Liver (tissue), 10 donors: ENCODE measurements at places on chromosomes 7 and 10.
A peak's percentile ranks its signal among the peaks of the same experiment; 100 is the strongest.

DNA sequence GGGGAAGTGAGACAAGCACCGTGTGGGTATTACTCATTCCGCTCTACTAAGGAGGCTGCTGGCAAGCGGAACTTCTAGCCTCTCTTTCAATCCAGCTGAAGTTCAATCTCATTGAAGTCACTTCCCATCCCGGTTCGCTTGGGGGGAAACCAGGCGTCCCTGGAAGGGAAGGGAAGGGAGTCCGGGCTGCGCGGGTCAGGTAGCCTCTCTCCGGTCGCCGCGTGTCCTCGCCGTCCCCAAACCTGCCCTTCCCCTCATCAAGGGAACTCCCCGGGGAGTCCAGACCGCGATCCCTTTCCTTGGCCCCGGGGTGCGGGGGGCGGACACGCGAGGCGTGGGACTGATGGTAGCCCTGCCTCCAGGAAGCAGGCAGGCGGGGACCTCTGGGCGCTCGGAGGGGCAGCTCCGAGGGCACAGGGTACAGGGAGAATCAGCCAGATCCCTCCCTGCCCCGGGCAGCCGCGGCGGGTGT, 598 bp upstream of the ZEB1 start:
- DNase-seq = no peak
- H3K4me1 ChIP-seq = peaks cover 15% of the 10 kb centered on the region
- H3K4me3 ChIP-seq = peak overlapping the region; percentile 97
- H3K27me3 ChIP-seq = no peaks in the 10 kb centered on the region

GRCh38 chr7:127857464-127857841, 173.8 kb downstream of the LRRC4 start:
- no peaks in the 10 kb centered on the region for H3K36me3 ChIP-seq
- H3K4me3 ChIP-seq = no peak overlapping the region
- no peaks in the 10 kb centered on the region for H3K4me1 ChIP-seq

DNA sequence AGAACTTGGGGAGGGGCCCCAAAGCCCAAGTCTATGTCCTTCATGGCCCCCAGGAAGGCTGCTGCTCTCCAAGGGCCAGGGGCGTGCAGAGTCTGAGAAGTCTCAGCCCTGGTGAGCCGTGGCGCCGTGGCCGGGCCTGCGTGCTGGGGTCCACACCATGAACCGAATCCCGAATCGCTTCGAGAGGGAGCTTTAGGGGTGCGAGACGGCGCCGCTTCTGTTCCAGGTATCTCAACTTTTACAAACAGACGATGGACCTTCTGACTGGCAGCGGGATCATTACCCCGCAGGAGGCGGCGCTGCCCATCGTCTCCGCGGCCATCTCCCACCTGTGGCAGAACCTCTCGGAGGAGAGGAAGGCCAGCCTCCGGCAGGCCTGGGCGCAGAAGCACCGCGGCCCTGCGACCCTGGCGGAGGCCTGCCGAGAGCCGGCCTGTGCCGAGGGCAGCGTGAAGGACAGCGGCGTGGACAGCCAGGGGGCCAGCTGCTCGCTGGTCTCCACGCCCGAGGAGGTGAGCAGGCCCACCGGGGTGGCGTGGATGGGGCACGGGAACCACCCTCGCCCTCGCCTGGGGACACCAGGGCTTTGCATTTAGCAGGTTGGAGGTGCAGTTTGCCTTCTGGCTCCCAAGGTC, 12.7 kb downstream of the STRA8 start:
- no peaks in the 10 kb centered on the region for H3K27me3 ChIP-seq
- H3K36me3 ChIP-seq = no peaks in the 10 kb centered on the region
- H3K4me3 ChIP-seq = no peak overlapping the region
- H3K4me1 ChIP-seq = no peaks in the 10 kb centered on the region
- H3K27ac ChIP-seq = no peak overlapping the region

- no peak overlapping the region for H3K27ac ChIP-seq
- no peaks in the 10 kb centered on the region for H3K36me3 ChIP-seq
- no peaks in the 10 kb centered on the region for H3K27me3 ChIP-seq
- no peak for DNase-seq
Observed at GRCh38 chr7:18041191-18041590, 13.5 kb upstream of the PRPS1L1 start.

DNA sequence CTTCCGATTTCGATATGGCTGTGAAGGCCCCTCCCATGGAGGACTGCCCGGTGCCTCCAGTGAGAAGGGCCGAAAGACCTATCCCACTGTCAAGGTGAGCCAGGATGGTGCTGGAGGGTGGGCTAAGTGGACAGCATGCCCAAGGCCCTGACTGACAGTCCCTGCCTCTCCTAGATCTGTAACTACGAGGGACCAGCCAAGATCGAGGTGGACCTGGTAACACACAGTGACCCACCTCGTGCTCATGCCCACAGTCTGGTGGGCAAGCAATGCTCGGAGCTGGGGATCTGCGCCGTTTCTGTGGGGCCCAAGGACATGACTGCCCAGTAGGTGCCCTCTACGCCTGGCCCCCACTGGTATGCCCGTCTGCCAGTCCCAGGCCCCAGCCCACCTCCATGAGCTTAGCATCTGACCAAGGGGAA, 1.2 kb downstream of the NFKB2 start:
- peaks cover 24% of the 10 kb centered on the region for H3K4me1 ChIP-seq
- H3K27ac ChIP-seq = peak overlapping the region; percentile 96
- H3K27me3 ChIP-seq = no peaks in the 10 kb centered on the region
- no peak for DNase-seq
- peaks cover 5% of the 10 kb centered on the region for H3K36me3 ChIP-seq
- H3K4me3 ChIP-seq = no peak overlapping the region

GRCh38 chr7:99525713-99526440, 21.4 kb downstream of the ZKSCAN5 start:
- no peak overlapping the region for H3K27ac ChIP-seq
- DNase-seq = no peak
- H3K36me3 ChIP-seq = peaks cover 37% of the 10 kb centered on the region
- H3K27me3 ChIP-seq = no peaks in the 10 kb centered on the region

DNA sequence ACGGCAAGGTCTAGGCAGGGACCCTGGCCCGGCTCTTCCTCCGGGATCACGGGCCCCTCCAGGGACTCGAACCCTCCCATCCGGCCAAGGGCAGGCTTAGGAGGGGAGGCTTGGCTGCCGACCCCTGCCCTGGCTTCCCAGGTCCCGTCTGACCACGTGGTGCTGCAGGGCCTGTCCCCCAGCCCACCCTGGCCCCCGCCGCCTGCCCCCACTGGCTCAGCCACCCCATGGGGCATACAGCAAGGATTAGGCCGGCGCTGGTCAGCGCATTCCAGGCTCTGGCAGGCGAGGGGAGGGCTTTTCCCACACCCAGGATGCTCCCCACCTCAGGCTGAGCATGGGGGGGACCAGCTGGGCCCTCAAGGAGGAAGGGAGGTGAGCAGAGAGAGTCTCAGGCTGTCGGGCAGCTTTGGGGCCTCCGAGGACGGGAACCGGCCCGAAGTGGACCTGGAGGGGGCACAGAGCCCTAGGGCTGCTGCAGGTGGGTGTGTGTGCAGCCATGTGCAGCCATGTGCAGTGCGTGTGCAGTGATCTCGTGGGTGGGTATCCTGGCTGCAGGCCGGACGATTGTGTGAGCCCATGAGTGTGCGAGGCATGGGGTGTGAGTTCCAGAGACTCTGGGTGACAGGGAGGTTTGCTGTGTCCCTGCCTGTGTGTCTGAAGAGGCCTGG, 713 bp upstream of the GRIFIN start:
- H3K36me3 ChIP-seq = no peaks in the 10 kb centered on the region
- no peaks in the 10 kb centered on the region for H3K27me3 ChIP-seq
- peaks cover 6% of the 10 kb centered on the region for H3K4me1 ChIP-seq
- H3K27ac ChIP-seq = no peak overlapping the region
- DNase-seq = no peak

DNA sequence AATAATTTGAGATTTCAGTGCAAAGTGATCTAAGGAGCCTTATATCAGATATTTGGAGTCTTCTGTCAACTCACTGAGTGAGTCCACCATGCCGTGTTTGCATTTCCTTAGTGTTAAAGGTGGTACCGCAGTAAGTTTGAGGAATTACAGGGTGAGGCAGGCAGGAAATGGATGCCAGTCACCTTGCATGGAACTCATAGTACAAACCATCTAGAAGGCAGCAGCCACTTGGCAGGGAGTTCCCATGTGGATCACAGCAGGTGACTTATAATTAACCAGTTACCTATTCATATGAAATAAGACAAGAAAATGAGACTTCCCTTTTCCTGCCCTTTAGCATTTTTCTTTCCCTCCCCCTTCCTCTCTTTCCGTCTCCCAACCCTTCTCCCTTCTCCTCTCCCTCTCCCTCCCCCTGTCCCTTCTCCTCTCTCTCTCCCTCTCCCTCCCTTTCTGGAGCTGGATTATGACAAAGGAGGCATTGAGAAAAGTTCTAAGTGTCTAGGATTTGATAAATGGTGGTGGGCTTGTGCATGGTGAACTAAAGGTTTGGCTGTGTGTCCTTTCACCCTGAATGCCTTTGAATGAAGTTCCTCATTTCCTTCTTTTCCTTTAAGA, 94.1 kb downstream of the LRRC4 start:
- no peak overlapping the region for H3K27ac ChIP-seq
- H3K4me3 ChIP-seq = no peak overlapping the region
- H3K27me3 ChIP-seq = no peaks in the 10 kb centered on the region
- no peak for DNase-seq
- H3K4me1 ChIP-seq = no peaks in the 10 kb centered on the region
- H3K36me3 ChIP-seq = peaks cover under 1% of the 10 kb centered on the region

DNA sequence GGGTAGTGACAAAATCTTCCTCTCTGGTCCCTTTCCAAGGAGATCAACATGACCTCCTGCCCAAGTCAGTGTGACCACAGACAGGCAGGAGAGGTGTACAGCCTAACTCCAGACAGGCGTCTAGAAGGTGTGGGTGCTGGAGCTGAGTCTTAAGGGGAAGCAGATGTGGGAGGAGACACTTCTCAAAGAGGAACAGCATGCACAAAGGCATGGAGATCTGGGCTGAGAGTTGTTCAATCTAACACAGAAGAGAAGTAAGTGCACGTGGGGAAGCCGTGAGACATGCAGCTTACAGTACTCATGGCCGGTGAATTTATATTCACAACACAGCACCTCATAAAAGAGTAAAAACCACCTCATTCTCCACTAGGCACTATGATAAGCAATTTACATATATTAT, 23.8 kb upstream of the GSDME start:
- no peak overlapping the region for H3K4me3 ChIP-seq
- H3K4me1 ChIP-seq = no peaks in the 10 kb centered on the region
- no peak overlapping the region for H3K27ac ChIP-seq
- DNase-seq = no peak
- H3K36me3 ChIP-seq = no peaks in the 10 kb centered on the region
- H3K27me3 ChIP-seq = no peaks in the 10 kb centered on the region

GRCh38 chr10:97821308-97822038, 28.2 kb upstream of the GOLGA7B start:
- H3K4me1 ChIP-seq = no peaks in the 10 kb centered on the region
- no peaks in the 10 kb centered on the region for H3K27me3 ChIP-seq
- no peaks in the 10 kb centered on the region for H3K36me3 ChIP-seq
- H3K4me3 ChIP-seq = no peak overlapping the region
- H3K27ac ChIP-seq = no peak overlapping the region

- H3K36me3 ChIP-seq = no peaks in the 10 kb centered on the region
- no peaks in the 10 kb centered on the region for H3K27me3 ChIP-seq
- no peak overlapping the region for H3K4me3 ChIP-seq
- no peak for DNase-seq
- H3K4me1 ChIP-seq = no peaks in the 10 kb centered on the region
Observed at GRCh38 chr7:16762177-16762576, 8.6 kb downstream of the TSPAN13 start.

GRCh38 chr7:92547579-92547978, 19.0 kb downstream of the RBM48 start:
- H3K4me3 ChIP-seq = no peak overlapping the region
- H3K27me3 ChIP-seq = no peaks in the 10 kb centered on the region
- no peak for DNase-seq
- no peaks in the 10 kb centered on the region for H3K36me3 ChIP-seq
- no peak overlapping the region for H3K27ac ChIP-seq

GRCh38 chr10:101041252-101041761, 10.3 kb downstream of the SFXN3 start:
- no peaks in the 10 kb centered on the region for H3K27me3 ChIP-seq
- DNase-seq = peak; percentile 70
- H3K36me3 ChIP-seq = peaks cover 4% of the 10 kb centered on the region
- H3K4me1 ChIP-seq = peaks cover 15% of the 10 kb centered on the region

GRCh38 chr10:100561005-100561404, 25.3 kb downstream of the HIF1AN start:
- H3K36me3 ChIP-seq = no peaks in the 10 kb centered on the region
- H3K4me3 ChIP-seq = no peak overlapping the region
- peaks cover 8% of the 10 kb centered on the region for H3K4me1 ChIP-seq
- no peaks in the 10 kb centered on the region for H3K27me3 ChIP-seq

GRCh38 chr7:120615703-120616102, 242.2 kb downstream of the TSPAN12 start:
- no peaks in the 10 kb centered on the region for H3K4me1 ChIP-seq
- H3K27me3 ChIP-seq = no peaks in the 10 kb centered on the region
- no peak overlapping the region for H3K27ac ChIP-seq
- no peak for DNase-seq
- no peaks in the 10 kb centered on the region for H3K36me3 ChIP-seq
- no peak overlapping the region for H3K4me3 ChIP-seq

DNA sequence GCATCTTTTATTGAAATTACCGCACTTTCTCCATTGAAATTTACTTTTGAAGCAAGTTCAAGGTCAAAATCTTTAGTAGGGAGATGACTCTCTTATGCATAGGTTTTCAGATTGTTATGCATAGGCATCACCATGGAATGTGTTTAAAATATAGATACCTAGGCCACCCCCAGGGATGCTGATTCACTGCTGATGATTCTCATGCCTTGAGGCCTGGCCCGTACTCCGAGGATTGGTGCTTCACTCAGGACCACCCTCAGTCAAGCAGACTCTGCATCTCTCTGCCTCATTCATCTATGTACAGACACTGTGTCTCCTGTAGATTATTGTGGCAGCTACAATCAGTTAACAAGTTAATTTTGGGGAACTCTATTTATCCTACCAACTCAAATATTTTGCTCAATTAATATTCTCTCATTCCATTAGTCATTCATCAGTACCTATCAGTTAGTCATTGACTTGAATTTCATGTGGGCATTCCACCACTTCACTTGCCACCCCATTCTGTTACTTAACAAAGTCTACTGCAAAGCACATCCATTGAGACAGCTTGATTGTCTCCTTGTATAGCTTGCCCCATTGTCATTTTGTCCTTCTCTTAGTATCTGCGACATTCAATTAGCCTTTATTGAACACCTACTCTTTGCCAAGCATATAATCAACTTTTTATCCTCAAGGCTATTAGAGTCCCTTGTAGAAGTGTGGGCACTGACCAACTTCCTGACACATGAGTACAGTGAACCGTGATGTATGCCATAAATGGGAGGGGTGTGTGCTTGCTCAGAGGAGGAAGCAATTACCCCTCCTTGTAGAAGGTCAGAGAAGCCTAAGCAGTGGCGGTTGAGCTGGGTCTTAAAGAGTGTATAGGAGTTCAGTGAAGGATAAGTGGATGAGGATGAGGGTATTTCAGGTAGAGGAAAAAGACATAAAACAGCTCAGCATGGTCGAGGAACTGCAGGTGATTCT, 255.6 kb upstream of the BMPER start:
- H3K27me3 ChIP-seq = no peaks in the 10 kb centered on the region
- no peak overlapping the region for H3K27ac ChIP-seq
- no peak overlapping the region for H3K4me3 ChIP-seq
- no peaks in the 10 kb centered on the region for H3K4me1 ChIP-seq
- no peak for DNase-seq
